MG63 (cell line): ENCODE measurements at places on chromosomes 16 and 17.

DNA sequence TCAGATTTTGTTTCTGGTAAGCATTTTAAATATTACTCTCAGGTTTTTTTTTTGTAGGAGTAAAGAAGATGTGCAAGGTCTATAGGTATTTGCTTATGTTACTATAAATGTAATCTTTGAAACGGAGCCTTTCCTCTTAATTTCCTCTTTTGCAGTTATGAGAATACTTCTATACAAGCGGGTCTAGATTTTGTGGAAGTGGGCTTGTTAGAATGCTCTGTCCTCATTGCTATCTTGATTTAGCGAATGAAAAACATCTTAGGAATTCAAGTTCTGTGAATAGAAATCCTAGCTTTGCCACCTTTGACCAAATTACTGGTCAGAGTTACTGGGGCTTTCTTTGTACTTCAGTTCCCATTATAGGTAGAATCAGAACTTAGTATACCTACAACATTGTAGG lies 80.3 kb downstream of the EFCAB13 start:
- DNase-seq = no peak

DNA sequence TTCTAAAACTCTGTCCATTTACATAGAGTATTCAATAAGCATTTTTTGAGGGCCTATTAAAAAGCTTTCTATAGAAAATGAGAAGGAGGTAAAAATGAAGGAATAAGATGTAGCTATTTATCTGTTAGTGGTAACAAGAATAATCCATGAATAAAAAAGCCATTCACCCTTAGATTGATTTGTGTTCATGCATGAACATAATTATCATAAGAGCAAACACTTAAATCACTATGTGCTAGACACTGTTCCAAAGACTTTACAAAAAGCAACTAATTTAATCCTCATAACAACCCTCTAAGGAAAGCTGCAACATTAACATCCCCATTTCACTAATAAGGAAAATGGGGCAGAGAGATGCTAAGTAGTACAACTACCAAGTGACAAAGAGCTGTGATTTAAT lies 6.6 kb downstream of the CCDC47 start:
- DNase-seq = no peak

GRCh38 chr17:3385869-3386816 lies at the start of gene OR3A2:
Gene OR3A2 (minus strand): TSS chr17:3386308.
- no peak for DNase-seq

DNA sequence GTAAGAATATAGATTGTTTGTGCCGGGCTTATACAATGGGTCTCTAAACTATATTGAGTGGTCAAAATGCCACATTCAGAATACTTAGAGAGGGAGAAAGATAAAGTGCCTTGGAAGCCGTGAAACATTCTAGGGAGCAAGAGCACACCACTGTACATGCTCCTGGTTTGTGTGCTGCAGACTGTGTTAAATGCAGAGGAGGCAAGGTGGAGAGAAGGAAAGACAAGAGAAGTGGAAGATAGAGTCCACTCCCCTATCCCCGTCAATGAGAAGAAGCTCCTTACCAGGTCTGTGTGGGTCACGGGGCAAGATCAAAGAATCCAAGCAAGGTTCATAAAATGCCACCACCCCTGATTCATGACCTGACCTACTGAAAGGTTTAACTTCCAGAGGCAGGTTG lies 267.1 kb upstream of the TBX2 start:
- DNase-seq = no peak

DNA sequence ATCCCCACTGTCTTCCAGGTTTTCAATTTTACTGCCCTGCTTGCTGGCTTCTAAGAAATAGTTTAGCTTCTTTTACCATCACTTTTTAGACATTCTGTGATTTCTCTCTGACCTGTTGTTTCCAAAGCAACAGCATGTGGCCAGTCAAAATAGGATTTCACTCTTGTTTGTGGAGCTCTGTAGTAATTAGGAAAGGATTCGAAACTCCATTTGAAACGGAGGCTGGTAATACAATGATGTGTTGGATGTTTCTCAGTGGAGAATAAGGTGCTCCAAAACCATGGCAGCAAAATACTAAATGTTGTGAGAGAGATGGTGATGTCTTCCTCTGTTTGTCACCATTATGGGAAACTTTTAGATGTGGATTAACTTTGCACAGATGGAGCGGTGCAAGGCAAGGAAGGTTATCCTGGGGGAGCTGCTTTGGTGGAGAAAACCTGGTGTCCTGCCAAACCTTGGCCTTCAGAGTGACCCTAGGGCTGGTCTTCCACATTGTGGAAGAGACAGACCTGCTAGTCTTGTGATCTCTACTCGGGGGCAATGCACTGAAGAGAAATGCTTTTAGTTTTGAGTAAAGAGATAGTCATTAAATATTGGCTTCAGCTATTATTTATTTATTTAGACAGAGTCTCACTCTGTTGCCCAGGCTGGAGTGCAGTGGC lies 79.4 kb downstream of the PRKCA start:
- no peak for DNase-seq

- DNase-seq = no peak
Measured at GRCh38 chr17:75981019-75981615, 2.1 kb downstream of the TEN1 start.

DNA sequence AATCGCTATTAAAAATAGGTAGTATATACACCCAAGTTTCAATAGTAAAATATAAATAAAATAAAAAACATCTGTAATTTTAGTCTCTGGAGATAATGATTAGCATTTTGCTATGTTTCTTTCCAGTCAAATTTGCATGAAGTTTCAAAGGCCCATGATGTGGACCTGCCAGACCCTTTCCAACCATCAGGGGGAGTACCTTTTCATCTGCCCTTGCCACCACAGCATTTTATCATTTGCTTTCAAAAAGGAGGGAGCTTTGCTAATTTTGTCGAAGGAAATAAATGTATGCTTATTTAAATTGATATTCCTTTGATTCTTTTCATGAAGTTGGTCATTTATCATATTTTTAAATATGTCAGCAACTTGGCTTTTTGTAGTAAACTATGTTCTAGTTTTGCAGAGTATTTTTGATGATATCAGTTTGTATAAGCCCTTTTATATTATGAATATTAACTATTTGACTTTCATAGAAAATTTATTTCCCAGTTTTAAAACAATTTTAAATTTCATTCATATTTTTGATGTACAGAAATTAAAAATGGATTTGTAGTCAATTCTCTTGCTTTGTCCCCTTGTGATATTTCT lies 115.2 kb upstream of the NETO2 start:
- DNase-seq = no peak

DNA sequence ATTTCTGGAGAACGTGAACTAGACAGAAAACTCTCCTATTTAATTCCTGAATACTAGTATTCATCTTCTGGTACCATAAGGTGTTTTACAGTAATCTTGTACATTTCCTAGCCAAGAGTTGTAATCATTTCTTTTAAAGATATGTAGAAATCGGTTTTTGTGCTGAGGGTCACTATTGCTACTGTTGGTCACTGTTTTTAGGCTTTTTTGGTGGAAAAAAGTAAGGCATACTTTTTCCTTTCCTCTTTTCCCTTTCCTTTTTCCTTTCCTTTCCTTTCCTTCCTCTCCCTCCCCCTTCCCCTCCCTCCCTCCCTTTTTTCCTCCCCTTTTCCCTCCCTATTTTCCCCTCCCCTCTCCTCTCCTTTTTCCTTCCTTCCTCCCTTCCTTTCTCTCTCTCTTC lies 706.4 kb upstream of the GOT2 start:
- no peak for DNase-seq

GRCh38 chr16:11022002-11022401 lies 77.6 kb downstream of the CLEC16A start:
- no peak for DNase-seq

DNA sequence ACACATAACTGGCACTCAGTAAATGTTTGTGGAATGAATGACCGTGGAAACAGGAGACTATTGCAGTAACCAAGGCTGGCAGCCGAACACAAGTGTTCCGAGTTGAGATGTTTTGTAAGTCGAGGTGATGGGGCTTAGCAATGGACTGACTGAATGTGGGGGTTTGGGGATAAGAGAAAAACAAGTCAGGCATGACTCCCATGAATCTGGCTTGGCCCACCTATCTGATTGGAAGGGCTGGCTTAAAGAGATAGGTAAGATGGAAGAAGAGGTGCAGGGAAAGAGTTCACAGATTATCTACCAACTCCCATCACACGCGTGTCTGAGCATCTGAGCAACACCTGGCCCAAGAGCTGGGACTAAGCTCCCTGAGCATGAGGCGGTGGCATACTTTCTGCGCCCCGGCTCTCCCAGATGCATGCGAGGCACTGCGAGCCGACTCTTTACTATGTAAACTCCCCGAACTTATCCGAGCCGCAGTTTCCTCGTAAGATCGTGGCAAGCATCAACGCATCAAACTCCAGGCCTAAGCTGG lies 539 bp downstream of the IFT20 start:
- DNase-seq = no peak

GRCh38 chr17:79466562-79467350 lies 144.1 kb downstream of the RBFOX3 start:
- DNase-seq = no peak
